Stimulated activated CD4-positive, alpha-beta T cell treated with anti-CD3 and anti-CD28 coated beads, Interleukin-15, amount 100 ng/mL, for 1 hour (primary cell): ENCODE measurements at places on chromosomes 2 and 18.

DNA sequence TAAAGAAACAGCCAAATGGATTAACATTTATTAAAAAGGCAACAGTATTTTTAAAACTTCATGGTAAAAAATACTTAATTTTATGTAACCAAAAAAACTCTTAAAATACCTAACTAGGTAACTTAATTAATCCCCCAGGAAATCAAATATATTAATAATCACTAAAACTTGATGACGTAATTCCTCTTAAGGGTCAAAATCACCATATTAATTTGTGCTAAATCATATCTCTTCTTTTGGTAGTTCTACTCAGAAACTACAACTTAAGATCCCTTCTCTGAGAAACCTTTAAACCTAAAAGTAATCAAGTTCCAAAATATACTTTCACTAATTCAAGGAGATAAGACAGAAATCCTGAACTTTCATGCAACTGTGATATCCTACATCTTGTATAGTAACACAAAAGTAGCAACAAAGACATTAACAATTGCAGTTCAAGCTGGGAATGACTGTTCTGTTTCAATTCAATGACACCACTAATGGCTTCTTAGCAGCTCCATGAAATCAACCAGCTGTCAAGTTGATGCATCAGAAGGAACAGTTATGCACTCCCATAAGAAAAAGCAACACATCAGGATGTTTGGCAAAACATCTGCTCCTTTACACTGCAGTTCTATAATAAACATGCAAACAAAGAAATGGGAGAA lies 4.0 kb downstream of the BAZ2B start:
- no peak for DNase-seq

DNA sequence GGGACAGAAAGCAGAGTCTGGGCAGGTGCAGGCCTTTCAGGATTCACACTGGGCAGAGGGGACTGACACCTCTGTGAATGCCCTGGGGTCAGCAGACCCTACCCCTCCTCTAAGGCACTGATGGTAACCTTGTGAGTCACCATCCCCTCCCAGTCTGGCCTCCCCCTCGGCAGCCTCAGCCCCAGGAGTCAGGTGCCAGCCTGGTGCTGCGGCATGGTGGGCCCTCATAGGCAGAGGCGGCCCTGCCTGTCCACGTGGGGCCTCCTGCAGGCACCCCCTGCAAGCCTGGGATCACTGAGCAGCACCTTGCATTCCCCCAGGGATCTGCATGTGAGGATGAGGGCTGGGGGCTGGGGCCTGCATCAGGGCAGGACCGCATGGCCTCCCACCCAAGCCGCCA lies 4.8 kb upstream of the GPR17 start:
- DNase-seq = no peak

- no peak for DNase-seq
Observed at GRCh38 chr2:173909846-173910245, 55.3 kb downstream of the SP3 start.

GRCh38 chr2:50443868-50444630 lies 587.9 kb downstream of the NRXN1 start:
- no peak for DNase-seq

GRCh38 chr18:59488899-59489298 lies 129.8 kb upstream of the LMAN1 start:
- no peak for DNase-seq

- DNase-seq = no peak
Observed at GRCh38 chr2:43585708-43586107, 10.1 kb downstream of the THADA start.

DNA sequence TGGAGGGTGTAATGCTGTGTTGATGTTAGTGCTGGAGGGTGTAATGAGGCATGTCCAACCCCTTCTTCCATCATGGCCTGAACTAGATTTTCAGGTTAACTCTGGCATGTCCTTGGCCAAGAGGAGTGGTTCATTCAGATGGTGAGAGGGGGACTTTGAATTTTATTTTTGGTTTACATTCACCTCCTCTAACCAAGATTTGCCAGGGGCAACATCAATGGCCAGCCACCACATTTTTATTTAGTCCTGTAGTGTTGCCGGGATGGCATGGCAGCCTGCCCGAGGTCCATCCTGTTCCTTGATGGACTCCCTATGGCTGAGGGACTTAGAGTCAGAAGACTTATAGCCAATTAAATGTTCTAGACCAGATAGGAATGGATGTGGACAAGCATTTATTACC lies 484.6 kb upstream of the HS6ST1 start:
- no peak for DNase-seq

GRCh38 chr2:64718250-64718885 lies 64.7 kb upstream of the SERTAD2 start:
- DNase-seq = no peak

GRCh38 chr2:19362755-19363473 lies 4.5 kb upstream of the OSR1 start:
- DNase-seq = no peak

GRCh38 chr2:6960659-6961058 lies 43.4 kb downstream of the RNF144A start:
- DNase-seq = no peak

DNA sequence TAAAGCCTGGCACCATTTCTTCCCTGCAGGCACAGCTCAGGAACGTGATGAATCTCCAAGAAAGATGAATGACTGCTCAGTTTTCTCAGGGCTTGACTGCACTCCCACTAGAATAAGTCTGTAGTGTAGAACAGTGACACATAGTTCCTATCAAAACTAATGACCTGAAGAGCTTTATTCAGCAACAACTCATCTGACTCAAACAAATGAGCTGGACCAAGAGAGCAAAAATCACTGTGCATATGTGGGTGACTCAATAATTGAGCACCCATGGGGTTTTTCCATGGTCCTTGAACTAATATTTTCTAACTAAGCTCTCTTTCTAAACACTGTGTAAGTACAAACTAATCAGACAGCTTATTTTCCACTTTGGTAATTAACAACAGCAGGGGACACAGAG lies 61.1 kb upstream of the XDH start:
- no peak for DNase-seq
